CD4-positive, alpha-beta T cell treated with Interleukin-4 for 1 hour (primary cell): ENCODE measurements at places on chromosomes 3 and 15.

- DNase-seq = no peak
These were observed 55.0 kb upstream of the SI start for GRCh38 chr3:165133188-165133899.

DNA sequence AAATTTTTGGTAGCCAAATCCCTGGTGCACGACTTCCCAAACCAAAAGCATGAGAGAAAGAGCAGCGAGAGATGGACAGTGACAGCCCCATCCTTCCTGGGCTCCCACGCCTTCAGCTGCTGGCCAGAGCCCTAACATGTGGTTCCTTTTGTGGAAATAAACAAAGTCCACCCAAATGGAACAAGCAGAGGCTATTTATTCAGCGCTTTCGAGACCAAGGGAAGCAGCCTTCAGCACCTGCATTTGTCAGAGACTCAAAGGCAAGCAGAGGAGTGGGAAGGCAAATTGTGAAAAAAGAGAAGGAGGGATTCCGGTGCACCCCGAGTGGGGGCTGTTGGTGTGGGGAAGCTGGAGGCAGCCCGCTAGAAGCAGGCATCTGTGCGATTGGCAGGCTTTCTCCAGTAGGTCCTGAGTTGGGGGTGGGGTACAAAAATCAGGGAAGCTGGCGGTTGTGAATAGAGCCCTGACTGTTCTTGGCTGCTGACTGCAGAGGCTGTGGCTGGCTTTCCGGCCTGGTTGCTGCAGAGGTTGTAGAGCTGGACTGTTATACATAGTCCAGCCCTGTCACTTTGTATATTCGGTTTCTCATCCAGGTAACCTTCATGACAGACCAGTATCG, 427.2 kb downstream of the OCA2 start:
- no peak for DNase-seq

- DNase-seq = no peak
These were observed 17.6 kb upstream of the ACTL6A start for GRCh38 chr3:179544981-179545645.

GRCh38 chr15:39573287-39573686, 7.6 kb upstream of the THBS1 start:
- DNase-seq = no peak

DNA sequence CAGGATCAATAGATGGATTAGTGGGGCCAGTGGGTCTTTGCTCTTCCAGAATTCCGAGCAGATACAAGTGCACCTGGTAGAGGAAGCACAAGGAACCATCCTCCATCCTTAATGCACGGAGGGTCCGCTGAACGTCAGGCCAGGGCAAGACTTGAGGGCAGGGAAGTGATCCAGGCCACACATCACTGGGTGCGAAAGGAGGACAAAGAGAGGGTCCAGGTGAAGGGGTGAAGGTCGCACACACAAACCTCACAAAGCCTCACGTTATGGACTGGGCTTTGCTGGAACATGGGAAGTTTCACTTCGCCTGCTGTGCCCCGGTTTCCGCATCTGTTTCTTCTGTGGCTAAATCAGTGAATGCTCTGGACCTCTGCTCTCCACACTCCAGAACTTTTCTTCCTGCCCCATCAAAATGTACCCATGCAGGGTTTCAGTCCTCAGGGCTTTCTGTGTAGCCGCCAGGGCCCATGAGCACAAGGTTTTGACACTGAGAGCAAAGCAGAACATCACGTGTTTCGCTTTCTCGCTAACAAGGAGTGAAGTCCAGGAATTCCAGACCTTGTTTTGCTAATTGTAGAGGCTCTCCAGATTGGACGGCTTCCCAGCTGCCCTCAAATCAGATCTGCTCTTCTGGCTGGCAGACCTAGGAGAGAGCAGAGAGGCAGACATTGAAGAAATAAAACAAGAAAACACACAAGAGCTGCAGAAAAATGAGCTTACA, 56.3 kb downstream of the KLF15 start:
- DNase-seq = no peak

DNA sequence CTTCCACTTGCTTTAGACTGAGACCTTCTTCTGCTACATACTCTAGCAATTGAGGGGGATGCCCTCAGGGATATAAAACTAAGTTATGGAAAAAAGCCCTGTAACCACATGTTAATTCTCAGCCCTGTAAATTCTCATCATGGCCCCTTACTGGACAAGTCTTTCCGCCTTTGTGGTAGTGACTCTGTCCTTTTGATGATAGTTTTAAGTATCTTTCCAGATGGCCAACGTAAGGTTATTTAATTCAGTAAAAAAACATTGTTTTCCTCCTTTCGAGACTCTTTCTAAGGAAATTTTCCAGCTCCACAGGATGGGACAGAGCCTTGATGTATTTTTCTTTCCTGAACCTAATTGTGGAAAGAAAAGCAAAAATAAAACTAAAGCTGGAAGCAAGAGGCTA, 25.3 kb upstream of the TM4SF4 start:
- no peak for DNase-seq

GRCh38 chr15:95656595-95656994, 673.9 kb upstream of the NR2F2 start:
- DNase-seq = no peak

DNA sequence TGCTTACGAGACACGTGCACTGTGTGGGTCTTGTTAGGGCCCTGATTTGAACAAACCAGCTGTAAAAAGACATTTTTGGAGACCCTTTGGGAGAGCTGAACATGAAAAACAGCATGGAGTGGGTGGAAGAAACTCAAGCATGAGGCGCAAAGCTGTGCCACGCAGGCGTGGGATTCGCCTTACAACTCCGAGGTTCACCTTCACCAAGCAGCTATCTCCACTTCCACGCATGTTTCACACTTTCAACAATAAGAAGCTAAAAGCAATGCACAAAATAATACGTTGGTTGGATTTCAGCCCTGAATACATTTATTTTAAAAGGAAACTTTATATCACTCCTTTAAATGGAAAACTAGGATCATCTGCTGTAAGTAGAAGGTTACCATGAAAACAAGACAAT, 42.5 kb downstream of the IQSEC1 start:
- DNase-seq = no peak

DNA sequence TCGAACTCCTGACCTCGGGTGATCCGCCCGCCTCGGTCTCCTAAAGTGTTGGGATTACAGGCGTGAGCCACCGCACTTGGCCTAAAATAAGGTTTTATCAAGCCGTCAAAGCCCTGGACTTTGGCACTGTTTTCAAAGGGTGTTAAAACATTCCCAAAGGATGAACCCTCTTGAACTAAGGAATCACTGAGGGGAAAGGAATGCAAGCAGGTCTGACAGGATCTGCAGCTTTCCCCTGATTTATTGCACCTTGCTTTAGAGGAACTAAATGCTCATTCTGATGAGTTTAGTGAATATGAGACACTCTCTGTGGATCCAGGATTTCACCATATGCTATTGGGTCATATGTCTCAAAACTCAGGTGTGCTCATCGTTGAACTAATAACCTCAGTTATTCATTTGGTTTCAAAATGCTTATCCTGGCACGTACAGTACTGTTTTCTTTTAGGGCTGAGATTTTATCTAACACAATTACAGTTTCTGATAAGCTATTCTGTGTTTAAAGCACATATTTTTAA, 63.0 kb upstream of the TSC22D2 start:
- no peak for DNase-seq

GRCh38 chr3:186319945-186320344, 42.1 kb downstream of the DGKG start:
- DNase-seq = no peak

GRCh38 chr3:194162070-194162678, 26.2 kb downstream of the HES1 start:
- no peak for DNase-seq

DNA sequence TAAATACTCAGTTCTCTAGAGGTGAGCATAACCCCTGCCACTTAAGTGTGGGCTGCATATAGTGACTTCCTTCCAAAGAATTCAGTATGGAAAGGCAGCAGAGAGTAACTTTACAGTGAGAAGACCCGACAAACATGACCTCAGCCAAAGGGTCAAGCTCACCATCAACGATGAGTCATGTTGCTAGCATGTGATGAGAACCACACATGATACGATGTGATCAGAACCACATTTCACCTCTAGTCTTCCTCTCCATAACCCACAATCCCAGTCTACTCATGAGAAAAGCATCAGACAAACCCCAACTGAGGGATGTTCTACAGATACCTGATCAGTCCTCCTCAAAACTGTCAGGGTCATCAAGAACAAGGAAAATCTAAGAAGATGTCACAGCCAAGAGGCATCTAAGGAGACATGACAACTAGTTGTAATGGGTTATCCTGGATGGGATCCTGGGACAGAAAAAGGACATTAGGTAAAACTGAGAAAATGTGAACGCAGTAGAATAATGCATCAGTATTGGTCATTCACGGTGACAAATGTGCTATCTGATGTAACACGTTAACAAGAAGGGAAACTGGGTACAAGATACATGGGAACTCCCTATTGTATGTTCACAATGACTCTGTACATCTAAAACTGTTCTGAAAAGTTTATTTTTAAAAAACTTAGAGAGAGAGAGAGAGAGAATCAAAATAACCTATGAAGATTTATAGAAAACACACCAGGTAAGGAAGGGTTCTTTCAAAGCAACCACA, 28.3 kb downstream of the SEC61A1 start:
- DNase-seq = no peak

DNA sequence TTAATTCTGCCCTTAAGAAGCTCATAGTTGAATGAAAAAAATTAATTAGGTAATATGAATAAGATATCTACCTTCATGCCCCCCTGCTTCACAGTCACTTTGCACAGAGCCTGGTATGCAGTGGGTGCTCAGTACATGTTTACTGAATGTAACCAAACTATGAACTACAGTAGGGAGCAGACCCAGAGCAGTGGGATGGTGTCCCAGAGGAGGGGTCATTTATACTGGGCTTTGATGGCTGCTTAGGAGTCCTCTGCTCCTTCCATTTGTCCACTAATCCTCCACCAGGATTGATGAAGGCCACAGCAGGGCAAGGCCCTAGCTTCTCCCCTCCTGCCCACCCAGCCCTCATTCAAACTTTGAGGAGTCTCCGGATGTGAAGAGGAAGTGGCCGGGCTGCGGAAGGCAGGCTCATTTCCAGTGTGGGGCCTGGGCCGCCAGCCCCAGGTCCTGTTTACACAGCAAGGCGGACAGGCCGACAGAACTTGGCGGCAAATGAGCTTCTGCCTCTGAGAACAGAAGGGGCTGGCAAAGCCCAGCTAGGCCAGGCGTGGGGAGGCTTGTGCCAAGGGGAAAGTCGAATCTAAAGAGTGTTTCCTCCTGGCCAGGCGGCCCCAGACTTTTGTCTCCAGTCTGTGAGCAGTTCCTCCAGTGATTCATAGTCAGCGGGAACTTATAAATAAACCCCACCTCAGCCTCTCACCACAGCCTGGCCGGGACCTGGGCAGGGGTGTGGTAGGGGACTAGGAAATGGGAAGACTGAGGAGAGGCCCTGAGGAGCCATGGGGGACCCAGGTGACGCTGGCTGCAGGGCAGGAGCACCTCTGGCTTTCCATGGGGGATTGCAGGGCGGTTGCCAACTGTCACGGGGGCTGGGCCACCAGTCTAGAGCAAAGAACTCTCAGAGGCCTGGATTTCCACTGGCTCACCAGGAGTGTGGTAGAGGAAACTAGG, 51.6 kb upstream of the LCTL start:
- no peak for DNase-seq

- DNase-seq = no peak
These were observed 223.2 kb downstream of the MTHFS start for GRCh38 chr15:79673416-79674123.

DNA sequence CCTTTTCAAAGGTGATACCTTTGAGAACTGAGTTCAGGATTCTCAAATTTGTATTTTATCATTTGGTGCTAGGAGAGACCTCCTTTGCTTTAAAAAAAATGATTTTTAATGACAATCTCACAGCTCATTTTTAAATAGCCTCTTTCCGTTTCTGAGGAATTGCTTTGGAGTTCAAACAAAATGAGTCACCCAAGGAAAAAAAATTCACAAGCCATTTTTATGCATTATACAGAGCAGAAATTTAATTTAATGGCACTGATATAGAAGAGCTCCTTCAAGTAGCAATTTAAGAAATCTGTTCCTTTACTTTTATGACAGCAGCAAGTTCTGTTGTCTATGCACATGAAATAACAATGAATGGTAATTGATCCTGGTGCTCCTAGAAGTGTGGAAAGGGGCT, 337.9 kb upstream of the KCNMB2 start:
- no peak for DNase-seq

DNA sequence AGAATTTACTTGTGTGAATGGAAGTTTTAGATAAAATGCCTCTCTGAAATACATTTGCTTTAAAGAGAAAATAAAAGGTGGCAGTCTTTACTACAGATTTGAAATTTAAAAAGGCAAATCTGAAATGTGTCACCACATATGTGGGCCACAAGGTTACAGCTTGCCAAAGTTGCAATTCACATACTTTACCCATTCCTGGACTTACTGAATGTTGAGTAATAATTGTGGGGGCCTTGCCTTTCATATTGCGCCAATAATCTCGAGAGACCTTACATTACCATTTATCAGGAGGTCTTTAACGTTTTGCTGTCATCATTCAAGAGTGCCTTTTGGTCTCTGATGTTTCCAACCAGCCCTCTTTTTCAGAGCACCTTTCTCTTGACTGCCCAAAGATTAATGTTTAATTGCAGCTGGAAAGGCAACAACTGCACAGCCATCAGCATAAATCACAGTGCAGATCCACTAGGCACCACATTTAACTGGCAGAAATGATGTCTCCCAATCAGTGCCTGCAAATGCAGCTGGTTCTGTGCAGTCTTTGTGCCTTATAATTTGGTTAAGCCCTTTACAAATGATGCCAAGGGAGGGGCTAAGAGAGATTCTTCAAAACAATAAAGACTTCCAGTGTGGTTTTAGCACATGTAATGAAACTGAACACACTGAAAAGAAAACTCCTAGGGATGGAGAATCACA, 206.8 kb downstream of the MAGI1 start:
- no peak for DNase-seq

- no peak for DNase-seq
These were observed 425.0 kb downstream of the TIGIT start for GRCh38 chr3:114718898-114719210.
